Kidney (tissue), 22 donors: ENCODE measurements at places on chromosomes 2 and 18. TPM values are rescaled to one million over a fixed set of nuclear protein-coding genes. Genes with fewer than 3 reads are reported as not detected.

ACMSD gene
- 152 TPM for polyA plus RNA-seq

DNA sequence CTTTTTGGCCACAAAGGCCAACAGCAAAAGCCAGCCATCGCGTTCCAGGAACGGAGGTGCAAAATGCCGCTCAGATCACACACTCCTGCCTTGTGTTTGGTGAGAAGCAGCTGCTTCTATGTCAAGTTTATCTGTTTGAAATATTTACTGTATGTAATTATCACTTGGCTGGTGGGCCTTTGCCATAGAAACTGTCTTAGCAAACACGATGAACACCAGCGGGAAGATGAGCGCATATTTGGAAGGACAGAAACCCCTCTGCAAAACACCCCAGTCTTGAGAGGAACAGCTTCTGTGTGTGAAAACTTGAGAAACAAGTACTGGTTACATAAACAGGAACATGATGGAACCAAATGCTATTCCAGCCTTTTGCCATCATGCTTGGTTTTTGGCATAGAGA, 59.7 kb downstream of the SCG2 start:
- DNase-seq: no peak

CD302 gene
- polyA plus RNA-seq: 8.7 TPM

DNA sequence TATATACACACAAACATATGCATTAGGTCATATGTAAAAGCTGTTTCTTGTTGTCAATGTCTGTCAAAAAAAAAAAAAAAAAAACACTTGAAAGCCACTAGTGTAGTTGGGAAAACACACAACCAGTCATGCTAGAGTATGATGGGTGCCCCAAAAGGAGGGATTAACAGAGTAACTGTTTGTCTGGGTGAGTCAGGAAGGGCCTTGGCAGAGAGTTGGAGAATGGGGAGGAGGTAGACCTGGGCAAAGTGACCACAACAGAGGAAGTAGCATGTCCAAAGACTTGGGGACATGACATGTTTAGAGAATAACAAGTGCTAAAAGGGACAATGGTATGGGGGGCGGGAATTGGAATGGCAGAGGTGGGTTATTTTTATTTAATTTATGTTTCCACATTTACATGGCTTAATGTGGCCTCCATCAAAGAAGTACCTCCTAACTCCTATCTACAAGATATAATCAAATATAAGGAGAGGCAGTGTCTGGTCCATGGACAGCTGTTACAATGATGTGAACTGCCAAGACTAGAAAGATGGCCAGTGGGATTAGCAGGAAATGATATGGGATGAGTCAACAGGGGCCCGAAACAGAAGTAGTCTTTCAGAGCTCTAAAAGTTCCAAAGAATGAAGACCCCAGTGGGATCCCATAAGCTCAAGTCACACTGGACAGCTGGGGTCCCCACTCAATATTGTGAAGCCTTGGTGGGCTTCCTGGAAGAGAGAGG, 99.9 kb upstream of the ZFP36L2 start:
- DNase-seq: no peak

DNA sequence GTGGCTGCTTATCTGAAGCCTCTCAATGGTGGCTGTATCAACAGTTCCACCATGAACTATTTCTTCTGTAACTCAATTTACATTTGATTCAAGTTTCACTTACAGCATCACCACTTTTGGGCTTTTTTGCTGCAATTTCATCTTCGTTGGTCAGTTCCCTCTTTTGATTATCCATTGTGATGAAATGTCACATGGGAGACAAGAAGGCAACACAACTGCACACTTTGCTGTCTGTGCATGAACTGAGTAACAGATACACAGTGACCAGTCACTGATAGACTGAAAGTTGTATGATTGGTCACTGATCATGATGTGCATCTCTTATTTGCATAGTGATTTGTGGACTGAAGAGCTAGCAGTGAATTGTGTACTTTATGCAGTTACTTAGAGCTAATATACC, 130.7 kb upstream of the RNF152 start:
- no peak for DNase-seq

- DNase-seq: no peak
Observed at GRCh38 chr2:105795575-105795934, 50.8 kb downstream of the NCK2 start.

DNA sequence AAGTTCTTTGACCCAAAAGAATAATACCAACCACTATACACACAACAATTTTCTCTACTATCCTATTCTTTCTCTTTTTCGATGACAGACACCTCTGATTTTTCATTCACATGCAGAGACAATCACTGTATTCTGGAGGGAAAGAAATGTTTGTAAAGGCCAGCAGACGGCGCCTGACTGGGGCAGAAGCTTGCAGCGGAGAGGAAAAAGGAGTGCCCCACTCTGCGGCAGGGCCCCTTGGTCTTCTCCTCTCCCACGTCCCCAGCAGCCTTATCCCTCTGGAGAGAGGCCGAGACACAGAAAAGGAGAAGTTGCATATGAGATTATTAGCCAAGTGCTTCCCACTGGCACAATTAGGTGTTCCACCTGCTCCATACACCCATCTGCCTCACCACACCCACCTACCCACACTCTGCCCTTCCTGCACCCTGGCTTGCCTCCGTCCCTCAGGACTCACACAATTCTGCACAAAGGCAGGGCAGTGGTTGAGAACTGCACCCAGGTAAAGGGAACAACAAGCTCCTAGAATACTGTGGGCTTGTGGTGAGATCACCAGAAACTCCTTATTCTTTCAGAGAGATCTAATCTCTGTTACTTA, 687.3 kb downstream of the NRXN1 start:
- DNase-seq: no peak

- DNase-seq: peak; percentile 66
Observed at GRCh38 chr2:11267931-11268330, 76.5 kb downstream of the ROCK2 start.

RGPD3 gene
- polyA plus RNA-seq: 0.41 TPM

GRCh38 chr2:120105360-120105759, 92.5 kb downstream of the EPB41L5 start:
- no peak for DNase-seq

DNA sequence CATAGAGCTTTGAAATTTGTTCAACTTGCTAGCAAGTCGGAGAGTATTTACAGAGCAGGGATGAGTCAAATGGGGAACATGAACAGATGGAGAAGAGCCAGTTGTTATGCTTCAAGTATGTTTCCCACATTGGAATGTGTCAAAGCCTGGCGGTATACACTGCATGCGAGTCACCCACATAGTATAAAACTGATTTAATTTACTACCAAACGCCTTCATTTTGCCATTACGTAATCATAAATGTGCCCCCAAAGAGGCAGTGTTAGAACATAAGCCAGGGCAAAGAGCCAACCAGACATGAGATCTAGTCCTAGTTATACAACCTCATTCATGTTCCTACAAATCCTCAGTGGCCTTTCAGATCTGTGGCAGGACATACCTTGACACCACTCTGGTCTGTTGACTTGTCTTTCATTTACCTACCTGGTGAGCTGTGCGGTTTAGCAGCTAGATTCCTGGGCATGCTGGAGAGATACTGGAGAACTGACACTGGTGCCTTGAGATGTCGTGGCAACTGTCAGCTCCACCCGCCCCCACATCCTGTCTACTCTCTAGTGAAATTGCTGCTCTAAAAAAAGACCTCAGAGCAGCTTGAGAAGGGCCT, 21.7 kb upstream of the NRP2 start:
- peak; percentile 55 for DNase-seq

DNA sequence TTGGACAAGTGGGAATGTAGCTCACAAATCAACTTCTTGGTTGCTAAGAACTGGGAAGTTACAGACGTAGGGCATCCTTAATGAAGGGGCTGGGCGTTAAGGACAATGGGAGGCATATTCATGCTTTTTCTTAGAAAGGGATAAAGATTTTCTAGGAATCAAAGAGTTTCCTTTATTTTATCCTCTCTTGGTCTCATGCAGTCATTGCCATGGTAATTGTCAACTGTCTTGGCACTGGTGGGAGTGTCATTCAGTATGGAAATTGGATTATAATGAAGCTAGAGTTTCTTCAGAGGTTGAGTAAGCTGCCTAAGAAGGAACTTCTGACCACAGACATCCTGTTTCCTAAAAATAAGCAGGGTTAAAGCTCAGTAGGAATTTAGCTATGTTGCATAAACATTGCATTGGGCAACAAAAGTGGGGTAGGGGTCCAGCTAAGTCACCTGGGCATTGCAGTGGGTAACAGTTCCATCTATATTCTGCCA, 114.0 kb downstream of the LYPD6B start:
- no peak for DNase-seq

DNA sequence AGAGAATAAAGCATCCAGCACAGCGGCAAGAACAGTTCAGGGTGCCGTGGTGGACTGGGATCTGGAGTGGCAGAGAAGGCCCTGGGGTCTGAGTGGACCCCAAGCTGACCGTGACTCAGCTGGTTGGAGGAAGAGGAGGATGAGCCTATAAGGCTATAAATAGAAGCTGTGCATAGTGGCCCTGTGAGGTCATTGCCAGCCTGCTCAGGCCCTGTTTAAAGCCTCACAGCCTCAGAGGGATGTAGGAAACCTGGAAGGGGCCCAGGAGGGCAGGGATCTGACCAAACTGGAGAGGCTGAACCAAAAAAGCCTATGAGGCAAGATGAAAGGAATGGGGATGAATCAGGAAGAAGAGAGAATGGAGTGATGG, 11.3 kb upstream of the DES start:
- DNase-seq: no peak

DNA sequence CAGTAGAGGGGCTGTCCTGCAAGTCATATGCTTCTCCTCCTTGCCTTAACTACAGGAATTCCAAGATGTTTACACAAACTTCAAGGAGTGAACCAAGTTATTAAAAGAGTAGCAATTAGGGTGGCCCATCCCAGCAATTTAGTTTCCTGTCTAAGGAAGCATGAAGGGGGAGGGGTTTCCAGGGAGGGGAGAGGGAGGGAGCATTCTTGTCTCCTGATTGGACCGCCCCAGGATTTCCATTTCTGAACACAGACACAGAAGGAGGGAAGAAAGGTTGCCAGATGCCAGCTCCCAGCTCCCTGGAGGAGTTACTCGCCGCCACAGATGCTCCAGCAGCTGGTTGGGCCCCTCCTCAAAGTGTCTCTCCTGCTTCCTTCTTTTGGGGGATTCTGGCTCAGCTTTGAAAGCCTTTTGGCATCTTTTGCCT, 107.6 kb downstream of the TRIB2 start:
- peak; percentile 79 for DNase-seq

DNA sequence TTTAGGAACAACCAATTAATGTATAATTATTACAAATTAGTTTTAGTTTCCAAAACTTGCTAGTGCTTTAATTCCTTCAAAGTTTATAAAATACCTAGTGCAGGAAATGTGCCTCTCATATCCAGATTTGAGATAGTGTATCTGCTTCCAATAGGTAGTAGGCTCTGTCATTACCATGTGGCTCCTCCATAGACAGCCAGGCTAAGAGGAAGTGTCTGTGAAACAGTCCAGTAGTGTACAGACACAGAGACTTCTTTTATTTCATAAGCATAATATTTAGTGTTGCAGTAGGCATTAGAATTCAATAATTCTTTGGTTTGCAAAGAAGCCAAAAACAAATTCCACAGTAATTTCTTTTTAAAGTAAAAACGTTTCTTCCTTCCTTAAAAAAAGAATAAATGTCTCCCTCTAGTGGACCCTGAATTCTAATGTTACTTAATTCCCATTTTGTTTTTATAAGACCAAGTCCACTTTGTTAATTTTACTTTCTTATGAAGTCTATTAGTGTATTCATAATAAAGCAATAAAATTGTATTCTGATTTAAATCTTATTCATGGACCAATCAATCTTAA, 101.2 kb downstream of the NEB start:
- no peak for DNase-seq

- DNase-seq: no peak
Observed at GRCh38 chr2:204885747-204886146, 340.5 kb downstream of the PARD3B start.

DNA sequence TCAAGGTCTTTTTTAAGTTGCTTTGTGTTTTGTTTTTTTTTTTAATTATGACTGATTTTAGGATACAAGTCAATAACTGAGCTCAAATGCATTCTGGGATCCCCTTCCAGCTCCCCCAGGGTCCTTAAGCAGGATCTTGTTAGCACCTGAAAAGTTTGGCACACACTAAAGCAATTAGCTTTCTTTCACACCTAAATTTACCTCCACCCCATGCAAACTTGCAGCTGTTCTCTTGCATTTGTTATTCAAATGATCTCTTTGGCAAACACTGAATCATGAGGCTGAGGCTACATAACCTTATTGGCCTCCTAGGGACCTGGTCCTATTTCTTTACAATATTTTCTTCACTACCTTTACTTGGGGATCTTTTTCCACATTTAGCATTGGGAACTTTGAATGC, 2026.1 kb upstream of the CELF4 start:
- no peak for DNase-seq
